Stimulated activated CD4-positive, alpha-beta T cell treated with anti-CD3 and anti-CD28 coated beads, Interleukin-2, amount 100 ng/mL, for 24 hours (primary cell): ENCODE measurements at places on chromosomes 6 and 20.

GRCh38 chr6:85644279-85644762, 1.6 kb upstream of the SYNCRIP start:
- no peak for DNase-seq

- DNase-seq: no peak
Observed at GRCh38 chr20:62311832-62312661, 9.2 kb downstream of the ADRM1 start.

- no peak for DNase-seq
Observed at GRCh38 chr6:52536424-52536916, 40.4 kb downstream of the TRAM2 start.

- no peak for DNase-seq
Observed at GRCh38 chr20:9140162-9140760, 71.4 kb downstream of the PLCB4 start.

GRCh38 chr6:110687326-110687725, 127.9 kb downstream of the CDK19 start:
- DNase-seq: no peak
